ENCODE measurements at places on chromosomes 5 and 9. TPM values are rescaled to one million over a fixed set of nuclear protein-coding genes. Genes with fewer than 3 reads are reported as not detected.

GRCh38 chr5:10400411-10400810 is 41.3 kb upstream of the ROPN1L start:
- H3K27me3 ChIP-seq = no peaks in the 10 kb centered on the region
- no peak for DNase-seq
- H3K4me1 ChIP-seq = peaks cover 11% of the 10 kb centered on the region
- peaks cover 35% of the 10 kb centered on the region for H3K36me3 ChIP-seq
- no peak overlapping the region for H3K27ac ChIP-seq

Gene ENTREP1
- total RNA-seq = not detected

DNA sequence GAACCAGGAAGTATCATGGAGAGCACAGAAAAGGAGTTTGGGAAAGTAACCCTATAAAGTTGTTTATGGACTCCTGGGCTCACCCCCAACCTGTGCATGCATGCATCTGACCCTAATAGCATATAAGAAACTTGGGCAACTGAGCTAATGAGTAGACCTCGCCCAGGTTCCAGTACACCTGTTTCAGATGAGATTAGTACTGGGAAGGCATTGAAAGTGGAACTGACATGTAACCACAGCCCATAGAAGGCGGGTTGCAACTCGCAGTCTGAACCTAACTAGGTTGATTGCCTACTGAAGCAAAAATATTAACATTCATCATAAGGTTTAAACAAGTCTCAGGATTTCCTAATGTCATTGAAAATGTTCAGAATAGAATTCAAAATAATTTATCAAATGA is 87.0 kb downstream of the WNK2 start:
- H3K4me1 ChIP-seq = peaks cover 11% of the 10 kb centered on the region
- H3K27ac ChIP-seq = no peak overlapping the region
- peaks cover 54% of the 10 kb centered on the region for H3K27me3 ChIP-seq

- no peaks in the 10 kb centered on the region for H3K36me3 ChIP-seq
- peaks cover 79% of the 10 kb centered on the region for H3K4me1 ChIP-seq
- DNase-seq = peak; percentile 61
Measured at GRCh38 chr9:89536145-89536574, 38.2 kb upstream of the SEMA4D start.

Gene OLFML2A
- total RNA-seq = not detected

Gene UGT3A1
- total RNA-seq = not detected

GRCh38 chr5:15752663-15753285 is 252.8 kb downstream of the FBXL7 start:
- no peaks in the 10 kb centered on the region for H3K4me1 ChIP-seq
- H3K36me3 ChIP-seq = no peaks in the 10 kb centered on the region

DNA sequence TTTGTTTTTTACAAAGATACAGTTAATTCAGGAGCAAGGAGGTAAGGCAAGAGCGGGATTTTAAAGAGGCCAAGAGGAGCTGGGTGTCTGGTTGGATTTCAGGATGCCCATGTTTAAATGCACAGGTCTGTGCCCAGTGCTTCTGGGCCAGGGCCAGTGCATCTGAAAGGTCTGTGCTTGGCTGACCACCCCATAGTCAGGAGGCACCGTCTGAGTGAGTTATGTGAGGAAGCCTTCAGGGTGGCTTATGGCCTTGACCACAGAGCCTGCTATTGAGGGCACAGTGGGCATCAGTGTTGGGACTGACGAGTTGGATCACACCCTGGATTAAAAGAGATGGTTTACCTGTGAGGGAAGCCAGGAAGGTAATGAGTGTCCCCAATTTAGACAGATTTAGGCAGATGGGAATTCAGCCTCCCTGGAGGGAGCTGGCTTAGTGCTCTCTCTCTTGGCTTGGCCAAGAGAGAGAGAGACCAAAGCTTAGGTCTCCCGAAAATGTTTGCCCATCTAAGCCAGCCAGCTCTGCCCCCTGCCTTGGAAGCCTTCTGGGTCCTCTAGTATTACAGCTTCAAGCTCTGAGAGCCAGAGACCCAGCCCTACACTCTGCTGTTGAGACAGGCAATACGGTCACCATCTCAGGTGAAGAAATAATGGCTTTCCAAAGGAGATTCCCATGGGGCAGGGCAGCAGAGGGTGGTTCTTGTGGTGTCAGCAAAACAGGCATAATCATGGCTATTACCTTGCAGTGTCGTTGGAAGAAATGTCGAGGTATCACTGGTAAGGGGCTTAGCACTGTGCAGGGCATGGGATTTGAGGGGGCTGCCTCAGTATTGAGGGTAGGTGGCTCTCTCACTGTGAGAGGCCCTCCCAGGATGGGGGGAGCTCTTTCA is 68.6 kb downstream of the RGS3 start:
- H3K4me1 ChIP-seq = no peaks in the 10 kb centered on the region
- H3K36me3 ChIP-seq = peaks cover 24% of the 10 kb centered on the region
- H3K27ac ChIP-seq = no peak overlapping the region
- DNase-seq = no peak
- H3K27me3 ChIP-seq = no peaks in the 10 kb centered on the region
- H3K4me3 ChIP-seq = no peak overlapping the region

- peaks cover 9% of the 10 kb centered on the region for H3K36me3 ChIP-seq
- DNase-seq = peak; percentile 37
- H3K27me3 ChIP-seq = peaks cover 3% of the 10 kb centered on the region
- H3K4me1 ChIP-seq = peaks cover 27% of the 10 kb centered on the region
- H3K4me3 ChIP-seq = peak overlapping the region; percentile 22
Measured at GRCh38 chr5:10601246-10602030, 37.6 kb downstream of the ANKRD33B start.

GRCh38 chr9:30796764-30797163 is 1587.7 kb upstream of the ACO1 start:
- H3K27me3 ChIP-seq = no peaks in the 10 kb centered on the region
- no peaks in the 10 kb centered on the region for H3K4me1 ChIP-seq
- no peak for DNase-seq
- H3K27ac ChIP-seq = no peak overlapping the region
- H3K4me3 ChIP-seq = no peak overlapping the region
- no peaks in the 10 kb centered on the region for H3K36me3 ChIP-seq

- H3K27me3 ChIP-seq = peaks cover 82% of the 10 kb centered on the region
- DNase-seq = no peak
- H3K27ac ChIP-seq = no peak overlapping the region
- H3K36me3 ChIP-seq = no peaks in the 10 kb centered on the region
Measured at GRCh38 chr5:135894789-135895188, 852 bp downstream of the IL9 start.
